ENCODE measurements at places on chromosomes 4 and X. TPM values are rescaled to one million over a fixed set of nuclear protein-coding genes. Genes with fewer than 3 reads are reported as not detected.

IL2RG gene
- total RNA-seq: 18.2 TPM

BCOR gene
- total RNA-seq: 32.2 TPM

DGKK gene
- not detected for total RNA-seq

FAT4 gene
- total RNA-seq: 6.3 TPM

EFNB1 gene
- total RNA-seq: 54.7 TPM

NDST3 gene
- not detected for total RNA-seq

LRCH2 gene
- 11.6 TPM for total RNA-seq

NKX6-1 gene
- not detected for total RNA-seq

ZFP42 gene
- total RNA-seq: not detected

XPNPEP2 gene
- 875 TPM for total RNA-seq

HERC5 gene
- 12.4 TPM for total RNA-seq

DNA sequence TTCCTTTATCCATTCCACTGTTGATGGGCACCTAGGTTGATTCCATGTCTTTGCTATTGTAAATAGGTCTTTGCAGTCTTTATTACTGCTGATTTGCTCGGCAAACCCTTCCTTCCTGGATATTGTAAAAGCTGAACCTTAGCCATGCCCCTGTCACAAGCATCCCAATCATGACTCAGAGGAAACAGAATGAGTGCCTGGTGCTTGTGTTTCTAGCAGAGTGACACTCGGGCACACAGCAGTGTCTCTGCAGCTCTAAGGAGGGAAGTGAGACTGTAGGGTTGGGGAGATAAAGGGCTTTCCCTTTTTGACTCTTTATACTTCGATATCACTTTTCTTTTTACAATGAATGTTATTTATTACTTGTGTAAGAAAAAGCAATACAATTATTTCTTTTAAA lies 83.3 kb downstream of the AKAP4 start:
- no peak for DNase-seq

DNA sequence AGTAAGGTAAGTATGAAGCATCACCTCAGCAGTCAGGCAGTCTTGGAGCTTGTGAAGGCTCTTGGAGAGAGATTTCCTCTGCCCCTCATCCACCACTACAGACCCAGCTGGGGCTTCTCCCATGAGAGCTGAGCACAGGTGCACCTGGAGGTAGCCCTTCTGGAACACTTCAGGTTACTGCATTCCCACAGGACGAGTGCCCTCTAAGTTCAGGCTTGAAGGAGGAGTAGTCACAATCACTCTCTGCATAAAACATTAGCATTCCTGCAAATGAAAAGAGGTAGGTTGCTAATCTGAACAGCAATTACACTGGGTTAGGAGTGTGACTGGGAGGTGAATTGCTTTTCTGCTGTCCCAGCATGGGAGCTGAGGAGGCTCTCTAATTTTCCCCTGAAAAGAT lies 308.8 kb downstream of the TEX13C start:
- no peak for DNase-seq

- DNase-seq: no peak
Measured at GRCh38 chr4:145533001-145533400, 51.3 kb downstream of the SMAD1 start.

DNA sequence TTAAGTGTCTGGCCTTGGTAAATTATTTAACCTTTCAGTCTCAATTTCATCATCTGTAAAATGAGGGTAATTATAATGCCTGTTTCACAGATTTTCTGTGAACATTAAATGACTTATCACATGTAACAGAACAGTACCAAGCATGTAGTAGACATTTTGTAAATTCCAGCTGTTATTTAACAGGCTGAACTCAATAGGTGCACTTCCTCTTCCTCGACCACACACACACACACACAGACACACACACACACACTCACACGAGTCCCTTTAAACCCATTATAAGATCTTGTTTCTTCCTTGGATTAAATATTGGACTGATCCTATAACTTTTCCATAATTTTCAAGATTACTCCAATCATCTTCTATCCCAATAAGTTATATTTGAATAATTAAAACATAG lies 53.4 kb upstream of the COL25A1 start:
- DNase-seq: no peak

GRCh38 chr4:145042601-145043285 lies 55.3 kb downstream of the ANAPC10 start:
- DNase-seq: no peak

GRCh38 chr4:5863461-5864113 lies 29.3 kb downstream of the CRMP1 start:
- no peak for DNase-seq

GRCh38 chr4:131344761-131345160 lies 1804.3 kb upstream of the PCDH10 start:
- no peak for DNase-seq

DNA sequence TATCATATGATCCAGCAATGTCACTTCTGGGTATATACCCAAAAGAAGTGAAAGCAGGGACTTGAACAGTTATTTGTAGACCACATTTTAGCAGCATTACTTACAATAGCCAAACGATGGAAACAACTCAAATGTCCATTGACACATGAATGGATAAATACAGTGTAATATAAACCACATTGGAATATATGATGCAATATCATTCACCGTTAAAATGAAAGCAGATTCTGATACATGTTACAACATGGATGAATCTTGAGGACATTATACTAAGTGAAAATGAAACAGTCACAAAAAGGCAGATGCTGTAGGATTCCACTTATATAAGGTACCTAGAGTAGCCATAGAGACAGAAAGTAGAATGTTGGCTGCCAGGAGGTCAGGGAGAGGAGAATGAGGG lies 130.5 kb upstream of the SMAD1 start:
- DNase-seq: no peak

DNA sequence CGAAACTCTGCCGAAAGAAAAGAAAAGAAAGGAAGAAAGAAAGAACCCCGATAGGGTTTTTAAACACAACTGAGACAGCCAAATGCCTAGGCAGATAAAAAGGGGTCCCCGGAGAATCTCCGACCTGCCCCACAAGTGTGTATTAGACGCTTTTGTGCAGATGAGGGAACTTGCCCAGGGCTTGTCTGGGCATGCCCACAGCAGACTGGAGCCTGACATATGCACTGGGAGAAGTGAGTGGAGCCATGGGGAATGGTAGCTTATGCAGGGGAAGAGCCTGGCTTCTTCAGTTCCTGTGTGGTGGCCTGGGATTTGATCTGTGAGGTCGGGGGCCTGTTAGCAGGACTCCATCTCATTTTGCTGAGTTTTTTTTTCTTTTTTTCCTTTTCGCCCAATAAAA lies 199.0 kb downstream of the GPC3 start:
- DNase-seq: no peak

DNA sequence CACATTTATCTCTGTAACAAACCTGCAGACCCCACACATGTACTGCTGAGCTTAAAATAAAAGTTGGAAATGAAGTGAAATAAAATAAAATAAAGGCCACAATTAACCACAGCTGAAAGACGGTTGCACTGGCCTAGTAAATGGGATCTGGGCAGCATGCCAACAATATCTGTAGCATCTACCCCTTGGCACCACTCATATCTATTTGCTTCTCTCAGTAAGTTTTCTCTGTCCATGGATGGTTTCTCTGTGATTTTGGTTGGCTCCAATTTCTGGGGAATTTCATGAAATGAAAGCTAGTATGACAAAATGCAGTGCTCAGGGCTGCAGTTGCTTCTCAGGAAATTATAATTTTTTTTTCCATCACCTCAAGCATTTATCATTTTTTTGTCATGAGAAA lies 172.0 kb upstream of the IL15 start:
- DNase-seq: no peak

- DNase-seq: no peak
Measured at GRCh38 chr4:153174821-153175567, 29.2 kb upstream of the TRIM2 start.

GRCh38 chr4:122772986-122773385 lies 40.5 kb downstream of the BBS12 start:
- no peak for DNase-seq

DNA sequence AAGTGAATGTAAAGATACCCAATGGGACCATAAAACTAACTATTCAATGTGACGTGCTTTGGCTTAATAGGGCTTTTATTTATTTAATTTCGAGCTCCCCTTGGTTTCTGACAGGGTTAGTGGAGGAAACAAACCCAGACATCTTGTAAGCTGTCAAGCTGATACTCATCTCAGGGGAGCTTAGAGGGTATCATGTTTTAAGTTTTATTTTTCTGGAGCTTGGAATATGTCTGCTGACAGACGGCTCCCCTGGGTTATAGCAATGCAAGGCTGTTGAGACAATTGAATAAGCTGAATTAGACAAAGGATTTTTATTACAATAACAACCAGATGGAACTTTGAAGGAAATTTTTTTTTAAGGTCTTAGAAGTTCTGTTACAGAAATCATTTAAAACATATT lies 456.5 kb downstream of the IL1RAPL1 start:
- DNase-seq: no peak

- no peak for DNase-seq
Measured at GRCh38 chrX:41164449-41164848, 79.2 kb downstream of the USP9X start.

GRCh38 chr4:74181219-74181618 lies 23.3 kb downstream of the MTHFD2L start:
- no peak for DNase-seq

DNA sequence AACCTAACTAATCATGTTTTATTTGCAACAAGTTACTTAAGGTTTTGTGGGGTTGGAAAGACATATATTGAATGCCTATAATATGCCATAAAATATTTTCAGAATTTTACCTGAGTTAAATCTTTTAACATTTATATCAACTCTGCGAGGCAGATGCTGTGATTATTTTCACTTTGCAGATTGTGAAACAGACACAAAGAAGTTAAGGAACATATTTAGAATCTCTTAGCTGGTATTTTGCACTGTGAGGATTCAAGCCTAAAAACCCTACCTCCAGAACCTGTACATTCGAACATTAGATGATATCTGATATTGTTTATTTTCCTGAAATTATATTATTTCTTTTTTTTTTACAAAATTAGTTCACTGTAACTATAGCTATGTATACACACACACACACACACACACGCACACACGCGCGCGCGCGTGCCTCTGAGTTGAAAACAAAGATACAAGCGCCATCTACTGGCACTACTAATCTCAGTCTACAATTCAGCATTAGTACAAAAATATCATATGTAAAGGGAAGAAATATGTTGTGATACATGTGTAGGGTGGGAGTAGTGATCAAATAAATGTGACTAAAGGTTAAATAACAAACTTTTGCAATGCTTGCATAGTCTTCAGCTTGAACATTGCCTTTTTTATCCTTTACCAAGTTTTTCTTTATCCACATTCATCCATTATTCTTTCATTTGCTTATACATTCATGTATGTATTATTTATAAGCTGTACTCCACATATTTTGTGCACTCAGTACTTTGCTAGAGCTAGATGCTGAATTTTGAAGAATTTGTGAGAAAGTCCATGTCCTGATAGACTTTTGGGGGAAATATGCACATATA lies 61.5 kb downstream of the ANXA10 start:
- DNase-seq: peak; percentile 43

- no peak for DNase-seq
Measured at GRCh38 chrX:10172877-10173276, 16.1 kb downstream of the CLCN4 start.

- peak; percentile 53 for DNase-seq
Measured at GRCh38 chr4:70992391-70992881, 1.0 kb upstream of the DCK start.

DNA sequence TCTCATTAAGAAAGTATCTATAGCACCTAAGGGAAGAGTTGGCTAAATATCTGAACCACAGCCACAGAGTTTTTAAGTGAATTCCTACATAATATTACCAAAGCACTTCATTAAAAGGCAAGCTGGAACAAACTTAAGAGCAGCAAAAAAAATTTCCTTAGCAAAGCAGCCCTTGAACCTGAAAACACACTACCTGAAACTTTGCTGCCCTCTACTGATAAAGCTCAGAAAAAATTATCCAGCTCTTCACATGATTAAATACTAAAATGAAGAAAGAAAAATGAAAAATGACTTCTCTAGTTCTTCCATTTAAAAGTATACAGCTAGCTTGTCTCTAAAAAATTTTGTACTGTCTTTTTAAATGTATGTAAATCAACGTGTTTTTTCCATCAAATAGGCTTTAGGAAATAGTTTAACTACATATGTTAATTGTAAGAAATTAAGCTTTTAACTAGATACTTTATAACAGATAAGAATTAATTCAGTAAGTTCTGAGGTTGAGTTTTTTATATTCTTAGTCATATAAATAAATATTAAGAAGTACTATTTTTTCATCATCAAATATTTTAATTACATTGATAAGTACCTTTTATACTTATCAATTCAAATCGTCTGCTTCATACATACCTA lies 156.1 kb downstream of the STPG2 start:
- no peak for DNase-seq

DNA sequence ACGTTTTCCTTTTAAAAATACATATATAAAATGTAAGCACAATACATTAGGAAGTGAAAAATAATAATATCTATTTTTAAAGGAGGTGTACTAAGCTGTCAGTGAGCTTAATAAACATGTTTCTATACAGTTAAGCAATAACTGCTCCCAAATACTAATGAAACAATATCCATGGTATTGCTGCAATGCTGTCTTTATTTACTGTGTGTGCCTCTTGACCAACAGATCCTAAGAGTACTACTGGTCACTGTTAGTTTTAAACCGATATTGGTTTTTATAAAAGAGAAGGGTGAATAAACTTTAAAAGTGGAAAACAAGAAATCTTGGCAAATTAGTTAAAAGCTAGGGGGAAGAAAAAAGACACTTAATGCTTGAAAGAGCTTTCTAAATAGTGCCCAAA lies 1029.0 kb downstream of the FSTL5 start:
- DNase-seq: no peak

GRCh38 chrX:124820738-124821137 lies 474.4 kb downstream of the SH2D1A start:
- DNase-seq: no peak

GRCh38 chrX:133947022-133947421 lies 38.4 kb downstream of the GPC3 start:
- DNase-seq: no peak

DNA sequence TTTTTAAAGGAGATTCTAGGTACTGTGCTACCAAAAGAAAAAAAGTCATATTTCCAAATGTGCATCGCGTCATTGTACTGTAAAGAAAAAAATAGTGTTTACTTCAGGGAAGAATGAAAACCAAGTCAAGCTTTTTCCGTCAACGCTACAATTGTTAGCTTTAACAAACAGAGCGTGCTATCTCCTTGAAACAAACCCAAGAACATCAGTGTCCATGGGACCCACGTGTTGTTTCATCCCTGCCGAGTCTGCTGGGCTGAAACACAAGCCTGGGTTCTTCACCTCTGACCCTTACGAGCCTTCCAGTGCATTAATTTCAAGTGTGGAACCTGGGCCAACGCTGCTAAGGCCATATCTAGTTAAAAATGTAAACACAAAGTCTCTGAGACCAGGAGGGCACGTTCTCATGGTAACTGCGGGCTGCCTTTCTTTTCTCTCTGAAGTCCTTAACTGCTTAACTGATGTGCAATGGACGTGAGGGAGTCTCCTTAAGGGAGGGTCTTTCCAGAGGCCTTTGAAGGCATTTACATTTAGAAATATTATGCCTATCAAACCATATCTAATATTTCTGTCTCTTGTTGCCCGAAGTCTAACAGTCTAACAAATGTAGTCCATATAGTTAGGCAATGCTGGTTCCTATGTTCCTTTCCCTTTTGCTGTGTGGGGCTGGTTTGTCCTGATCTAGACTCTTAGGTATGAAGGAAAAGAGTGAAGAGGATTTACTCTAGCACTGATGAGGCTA lies 36.3 kb downstream of the ING2 start:
- no peak for DNase-seq
